ENCODE measurements at places on chromosomes 5 and 9.

GRCh38 chr5:159061834-159062474 is 37.8 kb downstream of the EBF1 start:
- DNase-seq = no peak

GRCh38 chr9:130854092-130854491 is 19.0 kb downstream of the ABL1 start:
- DNase-seq = no peak

DNA sequence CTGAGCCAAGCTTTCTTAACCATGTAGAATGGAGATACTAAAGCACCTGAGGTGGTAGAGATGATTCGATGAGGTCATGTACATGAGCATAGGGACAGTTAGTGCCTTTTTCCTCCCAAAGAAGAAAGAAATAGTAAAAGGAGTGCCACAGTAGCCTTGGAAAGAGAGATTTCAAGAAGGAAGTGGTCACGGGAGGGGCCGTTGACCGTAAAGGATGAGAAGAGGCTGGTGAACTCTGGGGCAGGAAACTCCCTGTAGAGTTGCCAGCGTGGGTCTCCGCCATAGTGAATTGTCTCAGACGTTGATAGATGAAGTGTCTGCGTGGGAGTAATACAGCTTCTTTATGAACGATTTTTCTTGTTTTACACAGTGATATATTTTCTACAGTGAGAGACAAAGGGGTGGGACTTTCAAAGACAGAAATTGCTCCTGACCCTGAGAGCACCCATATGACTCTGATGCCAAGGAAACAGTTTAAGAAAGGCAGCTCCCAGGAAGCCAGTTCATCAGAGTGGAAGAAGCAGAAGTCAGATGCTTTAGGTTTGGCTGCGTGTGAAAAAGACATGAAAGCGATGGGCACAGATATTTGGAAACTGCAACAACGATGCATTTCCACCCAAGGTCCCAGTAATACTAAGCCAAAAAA is 41.3 kb downstream of the UGCG start:
- DNase-seq = peak; percentile 71

DNA sequence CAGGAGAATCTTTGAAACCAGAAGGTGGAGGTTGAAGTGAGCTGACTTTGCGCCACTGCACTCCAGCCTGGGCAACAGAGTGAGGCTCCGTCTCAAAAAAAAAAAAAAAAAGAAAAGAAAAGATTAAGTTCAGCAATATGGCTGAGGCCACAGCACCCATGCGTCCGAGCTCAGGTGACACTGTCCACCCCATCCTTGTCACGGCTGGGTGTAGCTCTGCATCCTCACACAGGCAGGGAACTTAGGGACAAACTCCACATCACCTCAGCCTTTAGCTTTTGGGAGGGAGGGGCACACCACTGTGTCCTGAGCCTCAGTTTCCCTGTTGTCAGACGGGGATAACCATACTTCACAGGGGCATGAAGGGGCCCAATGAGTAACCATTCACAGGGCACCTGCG is 15.5 kb downstream of the FGD3 start:
- DNase-seq = no peak

Measured in stimulated activated CD4-positive, alpha-beta T cell treated with anti-CD3 and anti-CD28 coated beads, Interleukin-1b, Interleukin-23, amount 100 ng/mL, for 48 hours (primary cell).